AG04449 (cell line): ENCODE measurements at places on chromosomes 1 and 21.

- no peak for DNase-seq
Observed at GRCh38 chr21:21332492-21332891, 334.3 kb downstream of the NCAM2 start.

DNA sequence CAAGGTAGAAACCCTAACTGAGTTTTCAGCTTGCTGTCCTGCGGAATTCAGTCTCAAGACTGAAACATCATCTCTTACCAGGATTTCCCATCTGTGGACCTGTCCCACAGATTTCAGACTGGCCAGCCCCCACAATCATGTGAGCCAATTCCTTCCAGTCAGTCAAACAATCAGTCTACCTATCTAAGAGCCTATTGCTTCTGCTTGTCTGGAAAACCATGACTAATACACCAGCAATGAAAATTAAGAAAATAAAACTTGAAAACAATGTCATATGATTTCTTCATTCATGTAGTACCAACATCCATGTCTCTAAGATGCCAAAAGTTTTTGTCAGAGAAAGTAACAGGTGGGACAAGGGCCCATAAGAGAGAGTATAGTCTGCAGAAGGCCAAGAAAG, 57.6 kb upstream of the CRB1 start:
- no peak for DNase-seq

GRCh38 chr1:155703216-155703615, 14.3 kb downstream of the DAP3 start:
- DNase-seq, result no peak

DNA sequence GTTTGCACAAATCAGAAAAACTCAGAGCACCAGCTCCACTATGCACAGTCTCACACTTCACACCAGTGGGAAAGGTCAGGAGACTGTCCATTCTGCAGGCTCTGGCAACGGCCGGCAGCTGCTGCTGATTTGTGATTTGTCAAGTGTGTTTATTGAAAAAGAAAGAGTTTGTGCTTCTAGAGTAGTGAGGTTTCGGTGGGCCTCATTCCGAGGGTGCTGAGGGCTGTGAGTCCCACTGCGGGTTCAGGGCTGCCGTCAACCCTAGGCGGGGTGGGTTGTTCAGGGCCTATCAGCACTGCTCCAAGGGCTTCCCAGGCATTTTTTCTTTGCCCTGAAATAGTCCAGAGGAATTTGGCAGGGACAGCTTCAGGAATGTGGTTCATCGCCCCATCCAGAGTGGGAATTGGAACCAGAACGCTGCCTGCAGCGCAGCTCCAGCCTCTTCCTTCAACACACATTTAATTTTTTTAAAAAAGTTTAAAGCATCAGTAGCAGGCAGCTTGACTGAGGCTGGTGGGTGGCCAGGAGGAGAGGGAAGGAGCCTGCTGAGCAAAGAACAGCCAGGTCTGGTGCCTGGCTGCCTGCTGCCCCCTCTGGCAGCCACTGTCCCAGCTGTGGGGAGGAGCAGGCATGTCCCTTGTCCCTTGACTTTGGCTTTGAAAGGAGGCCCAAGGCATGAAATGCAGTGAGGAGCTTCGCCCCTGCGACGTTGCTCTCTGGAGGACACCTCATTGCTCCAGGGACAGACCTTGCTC, 19.7 kb downstream of the STUM start:
- no peak for DNase-seq

DNA sequence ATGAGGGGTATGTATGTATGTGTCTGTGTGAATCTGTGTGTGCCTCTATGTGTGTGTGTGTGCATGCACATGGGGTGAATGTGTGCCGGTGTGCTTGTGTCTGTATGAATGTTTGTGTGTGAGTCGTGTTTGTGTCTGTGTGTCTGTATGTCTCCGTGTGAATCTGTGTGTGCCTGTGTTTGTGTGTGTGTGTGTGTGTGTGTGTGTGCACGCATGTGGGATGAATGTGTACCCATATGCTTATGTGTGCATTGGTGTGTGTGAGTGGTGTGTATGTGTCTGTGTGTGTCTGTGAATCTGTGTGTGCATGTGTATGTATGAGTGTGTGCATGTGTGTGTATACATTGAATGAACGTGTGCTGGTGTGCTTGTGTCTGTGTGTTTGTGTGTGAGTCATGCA, 88.9 kb downstream of the MATN1 start:
- no peak for DNase-seq

DNA sequence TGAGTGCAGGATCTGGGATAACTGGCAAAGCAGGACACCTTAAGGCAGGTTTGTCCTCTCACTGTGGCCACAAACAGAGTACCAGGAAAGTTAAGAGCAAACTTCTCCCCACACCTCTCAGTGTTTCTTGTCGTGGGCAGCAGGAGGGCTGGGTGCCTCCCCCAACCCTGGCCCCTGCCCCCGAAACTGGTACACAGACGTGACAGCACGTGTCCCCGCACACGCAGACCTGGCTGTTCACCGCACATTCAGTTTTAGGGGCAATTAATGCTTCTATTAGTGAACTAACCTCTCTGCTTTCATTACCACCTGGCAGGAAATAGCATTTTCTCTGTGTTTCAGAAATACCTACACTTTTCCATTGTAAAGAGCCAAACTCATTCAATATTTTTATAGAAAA, 32.9 kb upstream of the RIPK4 start:
- no peak for DNase-seq

DNA sequence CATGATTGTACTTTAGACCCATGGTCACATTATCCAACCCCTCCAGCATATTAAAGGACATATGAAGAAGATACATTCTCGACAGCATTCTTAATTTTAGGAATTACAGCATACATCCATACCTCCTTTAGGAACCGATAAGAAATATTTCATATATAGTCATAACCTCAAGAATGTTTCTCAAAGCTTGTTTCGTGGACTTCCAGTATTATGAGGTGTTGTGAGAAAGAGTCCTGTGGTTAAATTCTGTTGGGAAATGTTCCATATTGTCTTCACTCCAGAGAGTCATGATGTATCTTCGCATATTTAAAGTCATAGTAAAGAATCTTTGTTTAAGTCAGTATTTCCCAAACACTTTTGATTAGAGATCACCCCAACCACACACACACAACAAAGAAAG, 321.0 kb upstream of the SNX7 start:
- DNase-seq, result no peak

DNA sequence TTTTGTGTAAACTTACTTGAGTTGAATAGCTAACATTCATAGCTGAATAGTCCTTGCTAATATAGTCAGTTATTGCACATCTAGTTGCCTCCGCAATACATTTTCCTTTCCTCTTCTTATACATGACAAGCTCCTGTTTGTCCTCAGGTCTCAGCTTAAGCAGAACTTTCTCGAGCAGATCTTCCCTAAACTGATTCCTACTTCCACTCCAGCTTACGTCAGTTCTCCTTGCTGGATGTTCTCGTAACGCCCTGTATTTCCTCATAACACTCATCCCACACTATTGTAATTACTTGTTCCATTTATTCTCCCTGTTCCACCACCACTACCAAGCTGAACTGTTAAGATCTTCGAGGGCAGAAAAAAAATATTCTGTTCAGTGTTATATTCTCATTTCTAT, 15.1 kb upstream of the OMA1 start:
- no peak for DNase-seq

DNA sequence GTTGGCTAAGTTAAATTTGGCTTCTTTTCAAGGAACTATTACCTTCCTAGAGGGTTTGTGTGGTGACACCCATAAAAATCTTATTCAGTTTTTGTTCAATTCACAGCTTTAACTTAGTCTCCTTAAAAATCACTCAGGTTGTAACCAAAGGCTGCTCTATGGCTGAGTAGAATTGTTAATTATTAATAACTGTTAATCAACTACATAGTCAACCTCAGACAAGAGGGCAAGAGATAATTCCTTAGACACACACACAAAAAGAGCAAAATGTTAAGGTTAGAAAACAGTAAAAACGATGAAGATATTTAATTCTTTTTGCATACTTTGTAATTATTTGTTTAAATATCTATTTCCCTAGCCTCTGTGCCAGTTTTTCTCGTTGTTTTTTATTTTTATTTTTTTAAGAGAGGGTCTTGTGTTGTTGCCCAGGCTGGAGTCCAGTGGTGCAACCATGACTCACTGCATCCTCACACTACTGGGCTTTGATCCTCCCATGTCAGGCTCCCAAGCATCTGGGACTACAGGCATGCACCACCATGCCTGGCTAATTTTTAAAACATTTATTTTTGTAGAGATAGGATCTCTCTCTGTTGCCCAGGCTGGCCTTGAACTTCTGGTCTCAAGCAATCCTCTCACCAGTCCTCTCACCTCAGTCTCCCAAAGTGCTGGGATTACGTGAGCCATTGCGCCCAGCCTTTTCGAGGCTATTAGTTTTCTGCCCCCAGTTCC, 215.2 kb downstream of the DISC1 start:
- DNase-seq, result no peak

DNA sequence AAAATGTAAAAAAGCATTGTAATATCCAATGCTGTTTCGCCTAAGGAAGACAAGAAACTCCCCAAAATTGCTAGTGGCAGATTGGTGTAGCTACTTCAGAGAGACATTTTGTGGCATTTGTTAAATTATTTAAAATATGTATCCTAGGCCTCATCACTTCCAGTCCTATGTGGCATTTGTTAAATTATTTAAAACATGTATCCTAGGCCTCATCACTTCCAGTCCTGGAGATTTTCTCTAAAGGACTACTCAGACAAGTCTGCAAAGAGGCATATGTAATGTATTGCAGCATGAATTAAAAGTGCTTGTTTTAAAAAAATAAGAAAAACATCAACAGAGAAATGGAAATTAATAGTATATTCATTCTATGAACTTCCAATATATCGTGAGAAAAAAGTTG, 95.6 kb upstream of the KCTD3 start:
- DNase-seq, result no peak

DNA sequence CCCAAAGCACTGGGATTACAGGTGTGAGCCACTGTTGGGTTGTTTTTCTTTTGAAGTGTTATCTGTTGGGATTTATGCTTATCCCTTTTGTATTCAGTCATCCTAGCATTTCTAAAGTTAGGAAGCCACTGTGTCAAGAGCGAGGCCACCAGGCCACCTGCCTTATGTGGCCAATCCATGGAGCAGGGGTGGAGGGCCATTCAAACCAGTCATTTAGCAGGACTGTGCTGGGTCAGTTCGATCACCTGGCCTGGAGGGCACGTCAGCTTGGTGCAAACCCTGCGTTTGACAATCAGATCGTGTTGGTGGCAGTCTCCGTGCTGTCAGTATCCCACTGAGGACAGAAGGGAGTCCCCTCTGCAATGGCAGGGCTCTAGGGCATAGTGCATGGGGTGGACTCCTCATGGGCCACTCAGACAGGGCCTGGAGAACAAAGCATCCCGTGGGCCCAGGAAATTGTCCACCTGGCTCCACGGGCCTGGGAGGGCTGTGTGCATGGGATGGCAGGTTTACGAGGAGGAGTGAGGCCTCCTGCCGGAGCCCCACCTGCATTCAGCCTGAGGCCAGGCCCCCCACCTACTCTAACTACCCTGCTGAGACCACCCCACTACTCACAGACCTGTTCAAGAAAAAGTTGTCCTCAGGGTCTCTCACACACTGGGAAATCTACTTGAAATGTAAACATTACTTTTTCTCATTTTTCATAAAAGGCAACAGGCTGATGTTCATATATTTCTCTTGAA, 242.3 kb downstream of the SDCCAG8 start:
- DNase-seq, result no peak
